Dermis lymphatic vessel endothelial cell (primary cell): ENCODE measurements at places on chromosomes 11 and 22. TPM values are rescaled to one million over a fixed set of nuclear protein-coding genes. Genes with fewer than 3 reads are reported as not detected.

The OR8A1 gene
- total RNA-seq: not detected in 2 replicates

The RAG1 gene
- total RNA-seq: 1.7 and 1.8 TPM in 2 replicates

The KCNA4 gene
- total RNA-seq: not detected in 2 replicates

The KRTAP5-9 gene
- total RNA-seq: not detected in 2 replicates

The CHRM4 gene
- total RNA-seq: under 0.01 and 0.09 TPM in 2 replicates

The C11orf58 gene
- 190 and 228 TPM in 2 replicates for total RNA-seq
